ENCODE measurements at places on chromosomes 1 and 21.

- no peak for DNase-seq
Observed at GRCh38 chr1:94667818-94668217, 126.3 kb upstream of the F3 start.

GRCh38 chr1:90925928-90926869 lies 95.6 kb downstream of the ZNF644 start:
- no peak for DNase-seq

DNA sequence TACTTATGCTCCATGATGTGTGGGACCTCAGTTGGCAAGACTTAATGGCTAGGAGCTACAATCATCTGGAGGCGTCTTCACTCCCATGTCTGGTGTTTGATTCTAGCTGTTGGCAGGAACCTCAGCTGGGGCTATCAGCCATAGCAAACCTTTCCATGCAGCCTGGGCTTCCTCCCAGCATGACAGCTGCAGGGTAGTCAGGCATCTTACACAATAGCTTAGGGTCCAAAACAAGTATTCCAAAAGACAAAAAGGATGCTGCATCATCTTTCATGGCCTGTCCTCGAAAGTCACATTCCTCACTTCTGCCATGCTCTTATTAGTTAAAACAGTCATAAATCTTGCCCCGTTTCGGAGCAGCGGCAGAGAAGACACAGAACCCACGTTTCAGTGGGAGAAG lies 90.9 kb downstream of the LRRC8C start:
- DNase-seq: no peak

DNA sequence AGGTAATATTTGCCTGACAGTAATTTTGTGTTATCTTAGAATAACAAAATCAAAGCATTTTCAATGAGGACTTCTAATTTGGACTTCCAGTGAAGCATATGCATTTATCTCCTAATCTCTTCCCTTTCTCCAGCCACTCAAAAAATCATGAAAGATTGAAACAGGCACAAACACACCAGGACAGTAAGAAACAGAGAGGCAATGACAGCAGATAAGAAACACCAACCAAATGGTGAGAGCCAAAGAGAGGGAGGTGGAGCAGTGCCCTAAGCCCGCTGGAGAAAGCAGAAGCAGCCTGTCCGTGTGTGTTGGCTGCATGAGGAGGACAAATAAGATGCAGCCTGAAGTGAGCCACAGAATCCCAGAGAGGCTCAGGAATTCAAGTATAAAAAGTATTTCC lies 39.0 kb downstream of the SLC44A3 start:
- DNase-seq: no peak

GRCh38 chr1:224430511-224431113 lies 4.0 kb downstream of the WDR26 start:
- DNase-seq: no peak

- no peak for DNase-seq
Observed at GRCh38 chr1:83776913-83777757, 221.8 kb downstream of the TTLL7 start.

DNA sequence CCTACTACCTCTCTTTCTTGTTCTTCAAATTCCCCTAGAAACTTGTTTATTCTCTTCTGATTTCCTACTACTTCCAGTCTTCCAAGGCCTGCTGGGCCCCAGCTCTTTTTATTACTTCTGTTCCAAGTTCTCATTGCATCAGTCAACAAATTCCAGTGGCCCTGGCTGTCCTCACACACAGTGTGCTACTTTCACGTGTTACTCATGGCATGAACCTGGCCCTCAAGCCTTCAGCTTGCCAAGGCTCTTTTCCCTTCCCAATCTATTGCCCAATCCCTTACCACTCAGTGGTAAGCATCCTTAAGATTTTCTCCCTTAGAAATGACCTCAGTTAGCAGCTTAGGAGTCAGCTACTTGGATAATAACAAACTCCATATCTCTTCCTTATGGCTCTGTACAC lies 613.5 kb downstream of the LMO4 start:
- DNase-seq: no peak

- no peak for DNase-seq
Observed at GRCh38 chr1:198577444-198577843, 37.0 kb upstream of the ATP6V1G3 start.

DNA sequence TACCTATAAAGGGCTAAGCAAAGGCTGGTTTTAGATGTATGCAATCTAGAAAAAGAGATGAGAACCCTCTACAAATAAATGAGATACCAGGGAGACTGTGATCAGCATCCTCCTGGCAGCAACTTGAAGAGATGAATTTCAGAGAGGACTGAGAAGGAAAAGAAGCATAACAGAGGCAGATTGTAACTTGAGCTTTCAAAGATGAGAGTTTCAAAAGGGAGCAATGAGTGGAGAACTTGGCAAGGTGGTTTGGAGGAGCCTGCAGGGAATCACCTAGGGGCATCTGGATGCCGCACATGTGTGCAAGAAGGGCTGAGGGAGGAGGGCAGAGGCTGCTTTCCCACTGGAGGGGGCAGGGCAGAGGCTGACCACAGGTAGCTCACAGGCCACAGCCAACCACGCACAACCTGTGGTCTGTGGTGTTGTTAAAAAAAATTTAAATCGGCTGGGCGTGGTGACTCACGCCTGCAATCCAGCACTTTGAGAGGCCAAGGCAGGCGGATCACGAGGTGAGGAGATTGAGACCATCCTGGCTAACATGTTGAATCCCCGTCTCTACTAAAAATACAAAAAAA lies 50.2 kb downstream of the PCNX2 start:
- no peak for DNase-seq

DNA sequence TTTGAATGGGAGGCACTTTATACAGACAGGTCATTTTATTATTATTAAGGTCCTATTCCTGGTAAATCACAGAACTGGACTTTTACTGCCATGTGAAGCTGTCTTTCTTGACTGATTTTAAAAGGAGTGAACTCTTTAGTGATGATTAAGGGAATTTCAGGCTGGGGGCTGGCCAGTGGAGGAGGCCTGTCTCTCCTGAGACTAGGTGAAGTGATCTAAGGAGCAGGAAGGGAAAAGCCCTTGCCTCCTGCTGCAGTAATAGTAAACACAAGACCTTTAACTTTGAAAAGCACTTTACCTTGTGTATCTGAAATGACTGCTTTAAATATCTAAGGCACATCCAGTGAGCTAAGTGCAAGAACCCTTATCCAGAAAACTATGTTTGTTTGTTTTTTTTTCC lies 118.0 kb upstream of the SPAG17 start:
- no peak for DNase-seq

- no peak for DNase-seq
Observed at GRCh38 chr21:25980710-25981109, 189.9 kb downstream of the APP start.

DNA sequence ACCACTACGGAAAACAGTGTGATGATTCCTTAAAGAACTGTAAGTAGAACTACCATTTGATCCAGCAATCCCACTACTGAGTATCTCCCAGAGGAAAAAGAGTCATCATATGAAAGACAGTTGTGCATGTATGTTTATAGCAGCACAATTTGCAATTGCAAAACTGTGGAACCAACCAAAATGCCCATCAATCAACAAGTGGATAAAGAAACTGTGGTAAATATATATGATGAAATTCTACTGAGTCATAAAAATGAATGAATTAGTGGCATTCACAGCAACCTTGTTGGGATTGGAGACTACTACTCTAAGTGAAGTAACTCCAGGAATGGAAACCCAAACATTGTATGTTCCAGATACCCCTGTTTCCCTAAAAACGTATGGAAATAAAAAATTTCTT lies 337.0 kb upstream of the PTBP2 start:
- no peak for DNase-seq

DNA sequence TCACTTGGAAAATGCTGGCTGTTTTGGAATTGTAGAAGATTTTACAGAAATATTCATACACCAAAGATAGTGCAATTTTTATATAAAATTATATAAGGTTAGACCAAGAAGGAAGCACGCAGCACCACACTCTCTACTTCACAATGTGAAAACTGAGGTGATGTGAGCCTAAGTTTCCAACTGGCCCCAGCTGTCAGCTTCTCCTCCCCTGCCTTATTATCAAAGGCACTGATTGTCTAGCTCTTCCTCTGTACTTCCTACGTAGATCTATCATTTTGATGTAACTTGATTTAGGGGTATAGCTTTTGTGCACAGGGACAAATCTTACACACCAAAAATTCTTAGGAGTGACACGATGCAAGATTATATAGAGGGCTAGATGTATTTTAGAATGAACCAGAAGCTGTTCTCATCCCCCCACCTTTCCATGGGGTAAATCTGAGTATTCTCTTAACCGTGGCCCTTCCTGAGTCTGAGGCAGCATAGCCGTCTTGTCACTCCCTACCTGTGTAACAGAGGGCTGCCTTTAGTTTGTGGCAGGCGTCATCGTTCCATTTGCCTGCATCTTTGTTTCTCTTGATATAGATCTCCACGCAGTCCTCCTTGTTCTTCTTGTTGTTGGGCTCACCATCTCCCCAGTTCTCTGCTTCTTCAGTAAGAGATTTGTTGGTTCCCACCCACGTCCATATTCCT lies 3.4 kb downstream of the SELL start:
- DNase-seq: no peak

GRCh38 chr1:21337010-21337437 lies 46.8 kb upstream of the ECE1 start:
- DNase-seq: no peak

- no peak for DNase-seq
Observed at GRCh38 chr1:230356190-230356589, 69.9 kb downstream of the PGBD5 start.

GRCh38 chr21:45256021-45256911 lies 31.4 kb downstream of the POFUT2 start:
- DNase-seq: no peak

- no peak for DNase-seq
Observed at GRCh38 chr21:38599381-38599975, 101.2 kb upstream of the ERG start.

DNA sequence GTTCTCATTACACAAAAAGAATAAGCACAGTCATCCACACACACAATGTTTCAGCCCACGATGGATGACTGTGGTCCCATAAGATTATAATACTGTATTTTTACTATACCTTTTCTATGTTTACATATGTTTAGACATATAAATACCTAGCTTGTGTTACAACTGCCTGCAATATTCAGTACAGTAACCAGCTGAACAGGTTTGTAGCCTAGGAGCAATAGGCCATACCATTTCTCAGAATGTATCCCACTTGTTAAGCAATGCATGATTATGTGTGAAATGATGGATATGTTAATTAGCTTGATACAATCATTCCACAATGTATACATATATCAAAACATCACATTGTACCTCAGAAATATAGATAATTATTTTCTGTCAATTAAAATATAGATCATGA lies 33.2 kb upstream of the SAMD13 start:
- no peak for DNase-seq

- DNase-seq: no peak
Observed at GRCh38 chr1:100795646-100795985, 76.1 kb downstream of the VCAM1 start.

DNA sequence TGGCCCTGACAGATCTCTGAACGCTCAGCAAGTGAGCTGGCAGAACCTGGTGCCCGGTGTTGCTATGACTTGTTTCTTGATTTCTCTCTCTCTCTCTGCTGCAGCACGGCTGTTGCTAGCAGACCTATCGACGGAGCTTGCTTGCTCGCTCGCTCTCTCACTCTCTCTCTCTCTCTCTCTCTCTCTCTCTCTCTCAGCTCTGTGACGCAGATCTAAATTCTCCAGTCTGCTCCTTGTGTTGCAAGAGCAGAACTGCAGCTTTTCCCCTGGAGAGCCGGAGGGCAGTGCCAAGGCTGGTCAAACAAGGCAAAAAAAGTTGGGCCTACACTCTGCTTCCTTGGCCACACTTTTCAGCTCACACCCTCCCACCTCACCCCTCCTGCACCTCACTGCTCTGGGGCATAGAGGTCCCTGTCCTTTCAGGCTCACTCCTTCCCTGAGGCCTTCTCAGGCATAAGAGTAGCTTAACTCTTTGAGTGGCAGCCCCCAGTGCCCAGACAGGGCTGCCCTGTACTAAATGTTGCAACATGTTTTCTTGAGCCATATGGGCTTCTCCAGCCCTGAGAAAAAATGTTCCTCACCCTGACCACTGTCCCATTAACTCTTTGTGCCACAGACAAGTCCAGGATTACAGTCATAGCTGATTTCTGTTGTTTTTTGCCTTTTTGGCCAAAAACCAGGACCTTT lies 72.2 kb downstream of the CD46 start:
- peak; percentile 33 for DNase-seq

- no peak for DNase-seq
Observed at GRCh38 chr1:29698626-29699025, 462.3 kb downstream of the PTPRU start.

GRCh38 chr1:10910681-10911489 lies 101.6 kb upstream of the TARDBP start:
- no peak for DNase-seq

GRCh38 chr1:219161371-219161770 lies 12.3 kb upstream of the LYPLAL1 start:
- no peak for DNase-seq

GRCh38 chr1:58143972-58144697 lies 402.4 kb downstream of the OMA1 start:
- DNase-seq: no peak

GRCh38 chr1:151130987-151131586 lies 15.3 kb downstream of the SEMA6C start:
- peak; percentile 56 for DNase-seq

DNA sequence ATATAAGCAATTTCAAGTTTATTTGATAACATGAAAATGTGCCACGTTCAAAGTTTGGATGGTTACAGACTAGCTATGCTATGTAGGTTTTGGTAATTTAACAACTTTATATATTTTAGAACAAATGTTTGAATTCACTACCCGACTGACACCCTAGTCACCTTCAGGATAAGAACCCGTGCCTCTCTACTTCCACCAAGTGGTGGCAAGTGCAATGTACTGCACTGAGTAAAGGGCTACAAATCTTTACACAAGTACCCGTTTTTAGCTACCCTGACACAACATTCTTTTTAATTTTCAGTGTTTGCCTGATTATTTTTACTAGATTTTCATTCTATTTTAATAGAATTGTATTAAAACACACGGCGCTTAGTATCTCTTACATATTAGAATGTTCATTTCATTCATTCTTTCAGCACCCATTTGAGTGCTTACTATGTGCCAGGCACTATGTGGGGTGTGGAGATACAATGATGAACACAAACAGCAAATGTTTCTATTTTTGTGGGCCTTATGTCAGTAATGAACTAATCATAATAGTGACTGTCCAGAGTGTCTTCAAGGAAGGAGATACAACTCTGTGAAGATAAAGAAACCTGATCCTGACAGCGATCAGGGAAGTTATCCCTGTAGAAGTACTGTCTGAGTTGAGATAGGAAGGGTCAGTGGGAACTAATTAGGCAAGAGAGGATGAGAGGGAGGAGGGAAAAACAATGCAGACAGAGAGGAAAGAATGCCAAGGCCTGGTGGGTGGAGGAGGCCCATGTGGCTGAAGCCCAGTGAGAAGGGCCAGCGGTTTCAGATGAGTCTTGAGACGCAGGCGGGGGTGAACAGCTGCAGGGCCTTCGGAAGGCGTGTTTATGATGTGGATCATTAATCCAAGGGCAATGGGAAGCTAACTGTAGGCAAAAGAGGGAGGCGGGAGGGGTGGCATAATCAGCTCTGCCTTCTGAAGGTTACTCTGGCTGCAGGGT lies 3.8 kb downstream of the LCA5L start:
- no peak for DNase-seq

DNA sequence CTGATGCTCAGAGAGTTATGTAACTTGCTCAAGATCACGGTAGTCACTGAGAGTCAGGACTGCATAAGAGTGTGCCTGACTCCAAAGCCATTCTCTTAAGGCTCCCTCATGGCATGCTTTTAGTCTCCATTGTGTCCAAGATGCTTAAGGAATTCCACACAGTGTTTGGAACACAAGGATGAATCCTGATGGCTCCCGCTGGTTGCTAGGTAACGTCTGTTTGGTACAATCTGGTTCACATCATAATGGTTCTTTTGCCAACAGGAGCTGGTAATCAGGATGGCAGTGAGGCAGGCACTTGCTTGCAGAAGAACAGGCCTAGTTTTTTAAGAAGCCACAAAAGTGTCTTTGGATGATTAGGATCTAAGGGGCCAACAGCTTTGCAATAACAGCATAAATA lies 436.5 kb upstream of the DAB1 start:
- DNase-seq: no peak
